HT-29 (cell line): ENCODE measurements at places on chromosomes 16 and 17. TPM values are rescaled to one million over a fixed set of nuclear protein-coding genes. Genes with fewer than 3 reads are reported as not detected.

KRTAP3-2 gene
- total RNA-seq: not detected in 2 replicates

CAPN15 gene
- total RNA-seq: 161 and 180 TPM in 2 replicates

DNA sequence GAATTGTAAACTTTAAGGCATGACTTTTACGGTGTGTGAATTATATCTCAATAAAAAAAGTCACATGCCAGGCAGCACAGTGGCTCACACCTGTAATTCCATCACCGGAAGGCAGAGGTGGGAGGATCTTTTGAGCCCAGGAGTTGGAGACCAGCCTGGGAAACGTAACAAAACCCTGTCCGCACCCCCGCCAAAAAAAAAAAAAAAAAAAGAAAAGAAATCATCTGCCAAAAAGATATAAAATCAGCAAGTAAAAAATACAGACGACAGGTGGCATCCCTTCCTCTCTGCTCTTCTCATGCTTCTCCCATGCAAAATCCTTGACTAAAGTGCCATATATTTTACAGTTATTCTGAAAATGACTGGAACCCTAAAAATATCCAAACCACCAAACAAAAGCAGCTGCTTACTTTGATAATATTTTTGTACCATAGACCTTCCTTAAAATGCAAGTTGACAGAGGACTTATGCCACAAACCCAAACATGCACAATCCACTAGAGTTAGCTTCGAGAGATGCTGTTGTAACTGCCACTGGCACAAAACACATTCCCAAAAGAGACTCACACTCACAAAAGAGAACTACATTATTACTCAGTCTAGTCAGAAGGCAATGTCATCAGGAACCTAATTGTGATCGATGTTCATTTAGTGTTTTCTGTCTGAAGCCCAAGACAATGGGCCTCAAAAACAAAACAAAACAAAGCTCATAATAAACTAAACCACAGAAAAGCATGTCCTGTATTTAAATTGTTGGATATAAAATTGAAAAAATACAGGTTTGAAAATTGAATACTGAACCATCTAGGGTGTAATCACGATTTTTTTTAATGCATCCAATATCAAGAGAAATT is 2.4 kb downstream of the CRLF3 start:
- DNase-seq: no peak

DNA sequence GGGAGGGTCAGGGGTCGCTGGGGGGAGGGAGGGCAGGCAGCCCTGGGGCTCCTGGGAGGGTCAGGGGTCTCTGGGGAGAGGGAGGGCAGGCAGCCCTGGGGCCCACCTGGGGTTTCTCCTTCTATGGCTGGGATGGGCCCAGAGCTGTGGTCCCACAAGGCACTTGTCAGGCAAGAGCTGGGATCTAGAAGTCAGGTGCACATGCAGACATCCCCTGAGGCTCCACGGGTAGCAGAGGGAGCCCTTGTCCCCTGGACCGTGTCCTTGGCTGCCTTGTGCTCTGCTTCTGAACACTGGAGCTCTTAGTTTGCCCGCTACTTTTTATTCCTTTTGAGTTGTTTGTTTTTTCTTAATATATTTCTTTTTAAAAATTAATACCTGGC is 1.8 kb downstream of the TUBB3 start:
- no peak for DNase-seq

CDH11 gene
- total RNA-seq: not detected in 2 replicates
